T-helper 2 cell treated with Interferon-gamma antibody and Interleukin-4, amounts not matched to agents 5 μg/mL and 100 μg/mL, for 36 hours (primary cell): ENCODE measurements at places on chromosomes 5 and 9.

DNA sequence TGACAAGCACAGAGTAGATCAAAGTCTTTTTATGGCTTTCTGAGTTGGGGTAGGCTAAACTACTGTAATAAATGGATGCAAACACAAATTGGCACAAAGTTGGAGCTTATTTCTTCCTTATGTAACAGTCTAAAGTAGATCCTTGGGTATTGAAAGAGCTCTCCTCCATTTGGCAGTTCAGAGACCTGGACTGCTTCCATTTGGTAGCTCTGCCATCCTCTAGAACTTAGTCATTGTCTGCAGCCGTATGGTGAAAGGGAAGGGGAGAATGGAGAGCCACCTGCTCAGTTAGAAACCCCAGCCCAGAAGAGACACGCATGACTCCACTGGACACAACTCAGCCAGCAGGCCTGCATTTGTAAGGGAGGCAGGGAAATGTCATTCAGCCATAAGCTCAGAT, 345.0 kb downstream of the DMAC1 start:
- no peak overlapping the region for H3K4me3 ChIP-seq
- no peaks in the 10 kb centered on the region for H3K4me1 ChIP-seq
- no peak for DNase-seq
- H3K27ac ChIP-seq = no peak overlapping the region
- H3K36me3 ChIP-seq = no peaks in the 10 kb centered on the region

DNA sequence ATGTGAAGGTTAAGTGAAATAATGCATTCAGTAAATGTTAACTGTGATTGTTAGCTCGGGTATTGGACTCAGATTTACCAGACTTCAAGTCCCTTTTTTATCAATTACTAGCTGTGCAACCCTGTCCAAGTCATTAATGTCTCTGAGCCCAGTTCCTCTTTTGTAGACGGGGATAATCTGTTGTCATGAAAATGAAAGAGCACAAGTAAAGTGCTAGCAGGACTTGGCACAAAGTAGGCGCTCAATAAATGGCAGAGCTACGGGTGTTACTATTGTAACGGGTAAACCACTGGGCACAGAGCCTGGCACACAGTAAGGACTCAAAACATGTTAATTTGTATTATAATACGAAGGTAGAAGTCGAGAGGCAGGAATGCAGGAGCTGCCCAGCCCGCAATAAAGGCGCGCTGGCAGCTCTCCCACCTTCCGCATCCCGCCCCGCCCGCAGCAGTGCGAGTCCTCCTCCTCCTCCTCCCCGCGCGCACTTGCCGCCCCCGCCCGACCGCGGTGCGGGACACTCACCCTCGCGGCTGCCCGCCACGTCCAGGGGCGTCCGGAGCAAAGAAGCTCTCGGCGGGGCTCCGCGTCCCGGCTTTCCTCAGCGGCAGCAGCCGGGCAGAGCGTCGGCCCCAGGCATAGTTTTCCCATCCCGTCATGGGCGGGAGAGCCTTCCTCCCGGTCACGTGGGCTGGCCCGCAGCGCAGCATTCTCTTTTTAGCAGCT, at the start of gene C1QTNF2:
Gene C1QTNF2 (minus strand): TSS at position 637 of the 723 bp plus-strand sequence. CDS start 15,615 bp downstream, outside the sequence.
- H3K27ac ChIP-seq = no peak within 1 kb of the TSS
- H3K27me3 ChIP-seq = peaks cover 67% of the 10 kb centered on the region
- peaks cover 3% of the 10 kb centered on the region for H3K4me1 ChIP-seq
- no peaks in the 10 kb centered on the region for H3K36me3 ChIP-seq
- peak within 1 kb of the TSS; percentile 51 for H3K4me3 ChIP-seq
- no peak for DNase-seq

- no peak for DNase-seq
- no peaks in the 10 kb centered on the region for H3K36me3 ChIP-seq
- H3K27me3 ChIP-seq = no peaks in the 10 kb centered on the region
- no peaks in the 10 kb centered on the region for H3K4me1 ChIP-seq
- H3K27ac ChIP-seq = peak within 1 kb of the TSS; percentile 36
These were observed at the start of gene PCDHA1 for GRCh38 chr5:140785905-140786686. TSS of gene PCDHA1 (plus strand) at chr5:140786140.

DNA sequence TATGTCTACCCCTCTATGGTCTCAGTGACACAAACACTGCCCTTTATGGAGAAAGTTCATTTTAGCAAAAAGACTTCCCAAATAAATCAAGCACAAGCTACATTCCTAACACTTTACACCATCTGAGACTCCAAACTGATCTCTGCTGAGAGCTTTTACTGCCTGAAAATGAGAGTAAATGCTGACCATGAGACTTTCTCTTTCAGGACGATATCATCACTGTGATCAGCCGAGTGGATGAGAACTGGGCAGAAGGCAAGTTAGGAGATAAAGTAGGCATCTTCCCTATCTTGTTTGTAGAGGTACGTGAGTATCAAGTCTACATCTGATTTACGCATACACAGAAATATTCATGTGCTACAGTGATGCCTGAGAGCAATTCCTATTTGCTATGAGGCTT, 67.5 kb downstream of the SH3RF2 start:
- H3K27me3 ChIP-seq = peaks cover 8% of the 10 kb centered on the region
- H3K27ac ChIP-seq = no peak overlapping the region
- DNase-seq = no peak
- H3K36me3 ChIP-seq = no peaks in the 10 kb centered on the region
- H3K4me1 ChIP-seq = peaks cover 3% of the 10 kb centered on the region

- no peak overlapping the region for H3K27ac ChIP-seq
- H3K27me3 ChIP-seq = no peaks in the 10 kb centered on the region
- no peak for DNase-seq
- H3K4me1 ChIP-seq = peaks cover 13% of the 10 kb centered on the region
These were observed 32.8 kb downstream of the SECISBP2 start for GRCh38 chr9:89350988-89351557.

DNA sequence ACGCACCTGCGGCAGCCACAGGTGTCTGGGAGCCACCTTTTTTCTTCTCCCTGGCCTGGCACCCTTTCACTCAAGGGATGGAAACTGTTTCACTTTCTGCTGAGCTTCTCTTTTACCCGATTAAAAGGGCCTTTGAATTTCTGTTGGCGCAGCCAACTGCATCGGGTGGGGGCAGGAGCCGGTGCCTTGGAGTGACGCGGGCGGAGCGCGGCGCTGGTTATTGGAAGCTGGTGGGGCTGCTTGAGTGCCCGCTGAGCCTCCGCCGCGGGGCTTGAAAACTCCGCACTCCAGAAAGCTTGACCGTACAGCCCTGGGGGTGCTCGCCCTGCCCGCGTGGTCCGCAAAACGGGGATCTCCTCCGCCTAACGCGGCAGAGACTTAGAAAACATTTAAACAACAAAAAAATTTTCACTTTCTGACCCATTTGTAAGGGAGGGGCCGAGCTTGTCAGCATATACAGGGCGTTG, 52.0 kb upstream of the TJP2 start:
- peaks cover 9% of the 10 kb centered on the region for H3K27me3 ChIP-seq
- no peak for DNase-seq
- H3K4me1 ChIP-seq = peaks cover 12% of the 10 kb centered on the region
- peak overlapping the region; percentile 74 for H3K27ac ChIP-seq
- peak overlapping the region; percentile 97 for H3K4me3 ChIP-seq
- H3K36me3 ChIP-seq = no peaks in the 10 kb centered on the region

DNA sequence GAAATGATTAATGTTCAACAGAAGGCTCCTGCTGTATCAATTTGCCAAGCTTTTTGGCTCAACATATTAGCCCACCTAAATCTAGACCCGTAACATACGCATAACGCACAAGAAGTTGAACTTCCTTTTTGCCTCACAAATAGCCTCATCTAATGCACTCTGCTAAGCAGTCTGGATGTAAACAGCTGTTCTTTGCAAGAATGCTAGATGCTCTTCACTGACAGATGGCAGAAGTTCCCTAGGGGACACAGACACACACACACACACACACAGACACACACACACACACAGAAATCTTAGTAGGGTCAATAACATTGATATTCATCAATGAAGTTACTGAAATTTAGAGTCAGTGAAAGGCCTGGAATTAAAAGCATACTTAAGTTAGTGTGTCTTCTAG, 13.2 kb upstream of the PCA3 start:
- no peak for DNase-seq
- H3K4me1 ChIP-seq = peaks cover 1% of the 10 kb centered on the region
- no peaks in the 10 kb centered on the region for H3K36me3 ChIP-seq

GRCh38 chr5:30592833-30593232, 600.7 kb upstream of the CDH6 start:
- H3K4me3 ChIP-seq = no peak overlapping the region
- DNase-seq = no peak
- H3K4me1 ChIP-seq = no peaks in the 10 kb centered on the region

GRCh38 chr9:109121232-109121796, 1.6 kb upstream of the TMEM245 start:
- no peak overlapping the region for H3K27ac ChIP-seq
- peaks cover 20% of the 10 kb centered on the region for H3K4me1 ChIP-seq
- H3K27me3 ChIP-seq = no peaks in the 10 kb centered on the region

GRCh38 chr9:34098307-34098706, 28.2 kb downstream of the DCAF12 start:
- H3K4me1 ChIP-seq = no peaks in the 10 kb centered on the region
- no peaks in the 10 kb centered on the region for H3K27me3 ChIP-seq
- DNase-seq = no peak
- H3K4me3 ChIP-seq = no peak overlapping the region
- no peak overlapping the region for H3K27ac ChIP-seq

- H3K36me3 ChIP-seq = no peaks in the 10 kb centered on the region
- H3K27ac ChIP-seq = no peak overlapping the region
- DNase-seq = no peak
- H3K4me3 ChIP-seq = no peak overlapping the region
- peaks cover 35% of the 10 kb centered on the region for H3K4me1 ChIP-seq
- H3K27me3 ChIP-seq = peaks cover 3% of the 10 kb centered on the region
These were observed 42.2 kb upstream of the LCP2 start for GRCh38 chr5:170339780-170340167.

- H3K27ac ChIP-seq = no peak overlapping the region
- no peak for DNase-seq
- no peaks in the 10 kb centered on the region for H3K4me1 ChIP-seq
- no peaks in the 10 kb centered on the region for H3K27me3 ChIP-seq
These were observed 160.4 kb upstream of the CDH12 start for GRCh38 chr5:23013395-23013998.

- H3K4me1 ChIP-seq = no peaks in the 10 kb centered on the region
- H3K27me3 ChIP-seq = peaks cover 8% of the 10 kb centered on the region
- no peaks in the 10 kb centered on the region for H3K36me3 ChIP-seq
- H3K4me3 ChIP-seq = no peak overlapping the region
- DNase-seq = peak; percentile 15
These were observed 40.8 kb downstream of the CTSL start for GRCh38 chr9:87766697-87767096.

GRCh38 chr5:97042996-97043395, 99.4 kb downstream of the LIX1 start:
- H3K4me3 ChIP-seq = no peak overlapping the region
- H3K27me3 ChIP-seq = peaks cover 3% of the 10 kb centered on the region
- DNase-seq = no peak
- H3K36me3 ChIP-seq = no peaks in the 10 kb centered on the region
- H3K4me1 ChIP-seq = peaks cover 4% of the 10 kb centered on the region

- no peaks in the 10 kb centered on the region for H3K36me3 ChIP-seq
- peaks cover 23% of the 10 kb centered on the region for H3K27me3 ChIP-seq
These were observed 20.9 kb upstream of the SYNPO start for GRCh38 chr5:150619359-150620230.

DNA sequence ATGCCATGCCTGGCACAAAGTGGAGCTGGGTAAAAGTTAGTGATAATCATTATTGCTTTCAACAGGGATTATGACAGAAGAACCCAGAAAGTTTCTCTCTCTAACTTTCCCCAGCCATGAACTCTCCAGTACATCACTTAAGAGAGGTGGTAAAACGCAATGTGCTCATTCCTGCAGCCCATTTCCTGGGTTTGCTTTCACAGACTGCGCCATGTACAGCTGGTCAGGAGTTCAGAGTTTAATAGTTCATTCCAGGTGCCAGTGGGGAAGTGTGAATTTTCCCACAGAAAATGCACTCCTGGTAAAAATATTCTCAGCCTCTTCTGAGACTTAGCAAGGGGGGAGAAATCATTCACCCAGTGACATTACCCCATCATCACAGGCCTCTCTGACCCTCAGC, 35.5 kb downstream of the ADAM19 start:
- H3K4me3 ChIP-seq = peak overlapping the region; percentile 70
- peaks cover 71% of the 10 kb centered on the region for H3K36me3 ChIP-seq
- H3K4me1 ChIP-seq = peaks cover 82% of the 10 kb centered on the region
- H3K27ac ChIP-seq = peak overlapping the region; percentile 93

DNA sequence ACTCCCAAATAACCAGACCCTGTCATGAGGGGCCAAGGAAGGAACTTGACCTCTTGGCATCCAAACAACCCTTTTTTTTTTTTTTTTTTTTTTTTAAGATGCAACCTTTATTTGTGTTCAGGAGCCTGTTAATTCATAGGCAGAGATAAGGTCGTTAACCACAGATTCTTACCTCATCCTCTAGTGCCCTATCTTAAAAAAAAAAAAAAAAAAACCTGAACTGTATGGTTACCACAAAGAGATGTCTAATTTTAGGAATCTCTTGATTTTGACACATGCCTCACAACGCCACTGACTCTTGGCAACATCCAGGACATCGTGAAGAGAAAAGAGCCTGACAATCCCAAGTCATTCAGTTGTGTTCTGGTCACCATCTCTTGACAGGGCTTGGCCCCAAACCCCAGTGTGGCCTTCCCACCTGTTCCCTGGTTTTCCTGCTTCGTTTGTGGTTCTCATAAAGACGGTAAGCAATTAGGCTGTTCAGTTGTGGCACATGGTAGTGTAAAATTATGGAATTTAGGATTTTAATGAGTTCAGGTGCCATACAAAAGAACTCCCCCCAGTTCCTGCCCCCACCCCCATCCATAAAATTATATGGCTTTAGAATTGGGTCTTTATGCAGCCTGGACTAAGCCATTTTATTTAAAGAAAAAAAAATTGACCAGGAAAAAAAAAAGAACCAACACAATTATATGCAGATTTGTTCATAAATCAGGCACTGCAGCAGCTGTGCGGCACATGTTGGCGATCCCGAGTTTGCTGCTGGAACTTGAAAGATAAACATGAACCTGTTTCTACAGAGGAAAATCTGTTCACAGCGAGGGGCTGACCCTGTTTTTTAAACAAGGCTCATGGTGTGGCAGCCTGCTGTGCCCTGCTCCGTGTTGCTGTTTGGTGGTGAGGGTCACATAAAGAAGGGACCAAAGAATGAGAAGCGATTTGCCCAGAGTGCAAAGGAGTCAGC, 267.8 kb upstream of the CLINT1 start:
- no peak overlapping the region for H3K4me3 ChIP-seq
- no peaks in the 10 kb centered on the region for H3K36me3 ChIP-seq
- H3K27ac ChIP-seq = no peak overlapping the region
- no peak for DNase-seq
- H3K4me1 ChIP-seq = no peaks in the 10 kb centered on the region

GRCh38 chr9:24602693-24603352, 57.1 kb upstream of the IZUMO3 start:
- no peak overlapping the region for H3K4me3 ChIP-seq
- no peaks in the 10 kb centered on the region for H3K4me1 ChIP-seq
- no peaks in the 10 kb centered on the region for H3K27me3 ChIP-seq
- no peak for DNase-seq
- no peak overlapping the region for H3K27ac ChIP-seq

DNA sequence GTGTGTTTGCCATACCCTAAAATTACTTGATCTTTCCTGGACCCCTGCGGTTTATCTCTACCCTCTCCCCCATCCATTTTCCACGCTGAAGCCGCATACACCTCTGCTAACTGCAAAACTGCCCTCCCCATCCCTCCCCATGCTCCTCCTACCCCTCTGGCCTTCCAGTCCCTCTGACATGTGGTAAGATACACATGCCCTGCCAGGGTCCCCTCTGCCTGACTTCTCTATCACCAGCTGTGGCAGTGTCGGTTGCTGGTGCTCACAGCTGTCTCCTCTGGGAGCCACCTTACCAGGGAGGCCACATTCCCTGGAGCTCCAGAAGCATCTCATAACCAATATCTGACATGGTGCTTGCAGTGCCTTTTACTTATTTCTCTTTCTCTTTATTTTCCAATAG, 58.9 kb upstream of the COL15A1 start:
- no peaks in the 10 kb centered on the region for H3K4me1 ChIP-seq
- DNase-seq = no peak
- H3K36me3 ChIP-seq = no peaks in the 10 kb centered on the region
- H3K4me3 ChIP-seq = no peak overlapping the region
- H3K27ac ChIP-seq = no peak overlapping the region
- H3K27me3 ChIP-seq = peaks cover 25% of the 10 kb centered on the region
